Stimulated activated naive CD4-positive, alpha-beta T cell (primary cell): ENCODE measurements at places on chromosomes 12 and 14.
A peak's percentile ranks its signal among the peaks of the same experiment; 100 is the strongest.

DNA sequence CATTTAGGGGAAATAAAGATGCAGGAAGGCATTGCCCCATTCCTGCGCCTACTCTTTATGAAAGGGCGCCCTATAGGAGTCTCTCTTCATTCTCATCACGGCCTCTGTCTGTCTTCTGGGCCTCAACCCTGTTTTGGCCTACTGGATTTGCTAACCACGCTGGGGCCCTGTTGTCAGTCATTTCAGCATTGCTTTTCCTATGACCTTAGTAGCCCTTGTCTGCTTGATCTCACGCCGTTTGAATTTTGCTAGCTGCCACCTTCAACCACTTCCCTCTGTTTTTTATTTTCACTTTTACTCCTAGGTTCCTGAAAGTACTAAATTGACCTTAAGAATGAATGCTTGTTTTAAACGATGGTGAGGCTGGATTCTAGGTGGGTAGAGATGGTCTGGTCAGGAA lies 139.0 kb downstream of the SYNE2 start:
- no peak for DNase-seq

DNA sequence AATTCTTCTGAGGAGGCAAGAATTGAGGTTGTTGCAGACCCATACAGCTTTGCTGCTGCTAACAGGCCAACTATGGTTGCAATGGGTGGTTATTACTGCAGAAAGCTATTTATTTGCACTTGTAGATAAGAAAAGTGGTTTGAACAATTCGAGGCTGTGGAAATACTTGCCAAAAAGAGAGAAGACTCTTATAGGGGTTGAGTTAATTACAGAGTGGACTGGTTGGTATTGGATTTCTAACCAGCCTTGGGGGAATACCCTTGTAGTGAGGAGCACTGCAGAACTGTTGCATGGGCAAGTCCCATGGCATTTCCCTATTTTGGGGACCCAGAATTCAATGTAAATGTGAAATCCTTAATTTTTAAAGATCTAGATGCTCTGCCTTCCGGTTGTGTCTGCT lies 120.5 kb downstream of the KCNMB4 start:
- DNase-seq: no peak

GRCh38 chr12:60522684-60523400 lies 927.0 kb downstream of the SLC16A7 start:
- no peak for DNase-seq

- DNase-seq: no peak
These were observed 22.7 kb upstream of the BEGAIN start for GRCh38 chr14:100609941-100610391.

DNA sequence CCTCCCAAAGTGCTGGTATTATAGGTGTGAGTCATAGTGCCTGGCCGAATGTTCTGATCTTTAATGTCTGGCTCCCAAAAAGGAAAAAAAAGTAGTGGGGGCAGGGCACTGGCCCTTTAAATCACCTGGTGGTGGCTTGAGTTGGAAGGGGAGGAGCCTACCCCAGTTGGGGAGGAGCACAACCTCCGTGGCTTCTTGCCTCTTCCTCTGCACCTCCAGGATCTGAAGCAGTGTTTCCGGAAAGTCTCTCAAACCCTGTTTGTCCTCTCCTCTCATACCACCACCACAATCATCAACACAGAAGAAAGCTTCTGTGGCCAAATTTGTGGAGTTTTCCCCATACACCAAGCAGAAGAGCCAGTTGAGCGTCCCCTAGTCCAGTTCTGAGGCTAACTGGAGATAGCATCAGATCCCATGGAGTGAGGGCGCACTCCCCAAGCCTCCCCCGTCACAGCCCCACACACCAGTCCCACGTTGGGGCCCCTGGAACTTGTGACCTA lies 24.3 kb upstream of the RCOR1 start:
- peak; percentile 33 for DNase-seq

- no peak for DNase-seq
These were observed 48.2 kb downstream of the MOK start for GRCh38 chr14:102256716-102257115.

DNA sequence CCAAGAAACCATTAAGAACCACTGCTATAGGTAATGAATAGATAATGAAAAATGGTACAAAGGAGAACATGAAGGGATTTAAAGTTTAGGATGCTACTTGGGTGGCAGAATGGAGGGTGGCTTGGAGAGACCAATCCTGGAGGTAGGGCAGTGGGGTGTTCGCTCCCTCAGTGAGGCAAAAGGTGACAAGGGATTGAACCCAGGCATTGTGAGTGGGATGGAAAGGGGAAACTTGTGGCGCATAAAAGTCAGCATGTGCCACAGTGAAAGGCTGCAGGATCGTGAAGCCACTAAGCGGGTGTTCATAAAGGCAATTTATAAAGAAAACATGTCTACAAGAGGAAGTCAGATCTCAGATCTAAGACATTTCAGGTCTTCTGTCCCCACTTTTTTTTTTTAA lies 76.7 kb upstream of the SLC38A2 start:
- DNase-seq: no peak

- no peak for DNase-seq
These were observed 9.4 kb upstream of the CNIH1 start for GRCh38 chr14:54450535-54450934.

DNA sequence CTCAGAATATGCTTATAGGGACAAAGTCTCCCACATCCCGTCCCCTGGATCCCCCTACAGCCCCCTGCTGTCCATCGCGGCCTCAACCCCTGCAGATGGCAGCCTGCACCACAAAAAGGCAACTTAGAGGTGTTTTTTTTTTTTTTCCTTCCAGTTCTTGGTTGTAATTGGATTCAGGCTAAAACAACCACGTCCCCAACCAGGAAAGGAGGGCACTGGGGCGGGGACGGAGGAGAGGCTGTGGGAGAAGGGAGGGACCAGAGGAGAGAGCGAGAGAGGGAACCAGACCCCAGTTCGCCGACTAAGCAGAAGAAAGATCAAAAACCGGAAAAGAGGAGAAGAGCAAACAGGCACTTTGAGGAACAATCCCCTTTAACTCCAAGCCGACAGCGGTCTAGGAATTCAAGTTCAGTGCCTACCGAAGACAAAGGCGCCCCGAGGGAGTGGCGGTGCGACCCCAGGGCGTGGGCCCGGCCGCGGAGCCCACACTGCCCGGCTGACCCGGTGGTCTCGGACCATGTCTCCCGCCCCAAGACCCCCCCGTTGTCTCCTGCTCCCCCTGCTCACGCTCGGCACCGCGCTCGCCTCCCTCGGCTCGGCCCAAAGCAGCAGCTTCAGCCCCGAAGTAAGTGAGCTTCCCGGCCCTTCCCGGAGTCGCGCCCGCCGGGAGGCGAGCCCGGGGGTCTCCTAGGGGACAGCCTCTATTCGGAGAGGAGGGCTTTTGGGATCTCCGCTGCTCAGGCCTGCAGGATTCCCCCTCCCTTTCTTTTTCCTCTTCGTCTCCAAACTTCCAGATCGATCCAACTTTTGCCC lies at the start of gene MMP14:
Gene MMP14, plus strand, starts transcription at position 285 of the 813 bp plus-strand sequence. Its CDS starts 233 bp downstream, at position 518.
- no peak for DNase-seq

DNA sequence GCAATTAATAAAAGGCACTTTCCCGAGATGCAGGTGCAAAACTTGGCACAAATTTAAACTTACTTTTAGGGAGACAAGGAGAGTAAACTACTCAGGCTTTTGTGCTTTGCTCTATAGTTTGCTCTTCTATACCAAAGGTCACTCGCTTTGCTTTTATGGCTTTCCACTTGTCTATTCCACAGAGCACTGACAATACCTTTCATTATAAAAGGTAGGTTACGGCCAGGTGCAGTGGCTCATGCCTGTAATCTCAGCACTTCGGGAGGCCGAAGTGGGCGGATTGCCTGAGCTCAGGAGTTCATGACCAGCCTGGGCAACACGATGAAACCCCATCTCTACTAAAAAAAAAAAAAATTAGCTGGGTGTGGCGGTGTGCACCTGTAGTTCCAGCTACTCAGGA lies 32.9 kb downstream of the ALKBH1 start:
- no peak for DNase-seq

DNA sequence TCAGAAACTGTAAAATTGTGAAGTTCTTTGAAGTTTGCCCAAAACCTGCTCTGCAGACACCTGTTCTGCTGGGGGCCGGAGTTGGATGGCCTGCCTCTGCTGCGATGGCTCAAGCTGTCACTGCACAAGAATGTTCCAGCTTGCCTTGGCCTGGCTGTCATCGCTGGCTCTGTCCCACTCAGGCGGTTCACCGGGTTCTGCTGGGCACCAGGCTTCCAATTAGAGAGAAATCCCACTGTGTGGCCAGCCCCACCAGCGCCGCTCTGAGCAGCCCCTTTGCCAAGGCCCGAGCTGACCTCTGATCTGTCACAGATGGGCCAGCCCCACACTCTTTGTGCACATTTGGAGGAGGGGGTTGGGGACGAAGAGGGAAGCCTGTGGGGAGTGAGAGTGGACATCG lies 71.7 kb upstream of the GPATCH2L start:
- DNase-seq: no peak

DNA sequence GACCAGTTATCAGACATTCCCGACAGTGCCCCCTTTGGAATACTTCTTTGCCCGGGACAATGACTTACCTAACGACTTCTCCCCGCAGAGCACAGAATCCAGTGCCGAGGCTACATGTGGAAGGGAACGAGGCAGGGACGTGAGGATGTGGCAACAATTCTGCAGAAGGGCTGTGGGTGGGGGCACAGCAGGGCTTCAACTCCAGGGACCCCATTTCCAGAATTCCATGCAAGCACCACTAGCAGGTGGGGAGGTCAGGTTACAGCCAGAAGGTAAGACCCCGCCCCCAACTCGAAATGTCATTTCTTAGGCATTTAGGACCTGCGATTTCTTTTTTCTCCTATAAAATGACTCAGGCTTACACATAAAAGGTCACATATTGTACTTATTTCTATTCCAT lies 207.9 kb downstream of the TMEM132C start:
- DNase-seq: no peak

GRCh38 chr12:4780641-4781611 lies 60.7 kb downstream of the GALNT8 start:
- DNase-seq: no peak

DNA sequence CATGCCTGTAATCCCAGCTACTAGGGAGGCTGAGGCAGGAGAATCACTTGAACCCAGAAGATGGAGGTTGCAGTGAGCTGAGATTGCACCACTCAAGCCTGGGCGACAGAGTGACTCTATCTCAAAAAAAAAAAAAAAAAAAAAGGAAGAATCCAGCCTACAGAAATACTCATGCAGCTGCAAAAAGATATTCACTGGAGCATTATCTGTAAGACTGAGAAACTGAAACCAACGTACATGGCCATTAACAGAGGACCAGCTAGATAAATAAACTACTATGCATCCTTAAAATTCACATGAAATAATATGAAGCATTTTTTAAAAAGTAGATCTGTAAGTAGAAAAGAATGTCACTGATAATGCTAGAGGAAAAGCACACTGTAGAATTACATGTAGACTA lies 3.5 kb downstream of the SLC7A7 start:
- DNase-seq: no peak

GRCh38 chr12:84463741-84464495 lies 448.7 kb downstream of the SLC6A15 start:
- no peak for DNase-seq

GRCh38 chr12:112179916-112180315 lies 54.6 kb downstream of the TRAFD1 start:
- no peak for DNase-seq

DNA sequence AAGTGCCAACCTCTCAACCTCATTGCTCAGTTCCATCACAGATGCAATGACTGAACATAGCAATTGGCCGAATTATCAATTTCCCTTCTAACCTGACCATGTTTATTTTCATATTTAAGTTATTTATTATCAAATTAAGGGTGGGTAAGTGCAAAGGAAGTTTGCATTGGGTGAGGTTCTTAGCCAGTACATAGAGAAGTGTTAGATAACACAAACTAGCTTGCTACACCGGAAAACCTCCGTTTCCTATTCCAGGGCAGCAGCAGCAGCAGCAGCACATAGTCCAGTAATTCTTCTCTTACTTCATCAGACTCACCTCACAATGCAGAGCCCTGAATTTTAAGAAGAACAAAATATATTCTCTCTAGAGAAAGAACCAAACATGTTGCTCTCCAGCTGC lies 200.5 kb upstream of the OR4E1 start:
- DNase-seq: no peak
